Activated T-cell treated with anti-CD3 and anti-CD28 coated beads, Interleukin-2, amount 50 U/mL, for 72 hours (primary cell): ENCODE measurements at places on chromosomes 2 and 18.

GRCh38 chr2:195592105-195592504 lies 64.9 kb upstream of the SLC39A10 start:
- DNase-seq = no peak

GRCh38 chr2:27828305-27828704 lies 56.8 kb downstream of the MRPL33 start:
- no peak for DNase-seq

DNA sequence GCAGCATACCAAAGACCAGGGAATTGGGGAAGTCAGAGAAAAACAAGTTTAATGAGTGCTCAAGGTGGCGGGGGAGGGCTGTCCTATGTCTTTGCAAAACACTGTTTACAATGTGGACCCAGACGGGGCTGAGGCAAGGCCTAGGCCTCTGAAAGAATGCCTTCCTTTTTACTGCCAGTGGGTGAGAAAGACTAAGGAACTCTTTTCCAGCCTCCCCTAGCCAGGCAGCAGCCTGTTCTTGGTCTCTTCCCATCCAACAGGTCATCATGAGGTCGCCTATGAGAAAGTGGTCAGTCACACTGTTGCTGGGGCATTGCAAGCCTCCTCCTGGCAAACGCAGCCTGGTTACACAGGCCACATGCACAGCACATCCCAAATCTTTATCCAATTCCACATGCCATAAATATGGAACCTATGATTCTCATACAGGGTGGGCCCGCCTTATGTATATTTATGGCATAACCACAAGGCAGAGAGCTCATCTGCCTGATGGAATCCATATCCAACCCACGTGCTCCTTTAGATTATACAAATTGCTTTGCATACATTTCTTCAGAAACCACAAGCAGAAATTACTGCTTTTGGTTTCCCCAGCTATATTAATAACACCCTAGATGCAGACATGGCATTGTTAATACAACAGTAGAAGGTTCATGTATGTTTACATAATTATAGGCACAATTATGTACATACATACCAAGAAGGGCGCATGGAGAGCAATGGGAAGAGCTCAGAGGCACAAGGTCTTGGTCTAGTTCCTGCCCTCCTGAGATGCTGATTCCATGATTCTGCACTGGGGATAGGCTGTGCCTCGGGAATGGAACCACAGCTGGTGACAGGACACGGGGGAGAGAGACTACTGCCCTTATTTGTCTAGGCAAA lies 48.6 kb downstream of the NRP2 start:
- no peak for DNase-seq

DNA sequence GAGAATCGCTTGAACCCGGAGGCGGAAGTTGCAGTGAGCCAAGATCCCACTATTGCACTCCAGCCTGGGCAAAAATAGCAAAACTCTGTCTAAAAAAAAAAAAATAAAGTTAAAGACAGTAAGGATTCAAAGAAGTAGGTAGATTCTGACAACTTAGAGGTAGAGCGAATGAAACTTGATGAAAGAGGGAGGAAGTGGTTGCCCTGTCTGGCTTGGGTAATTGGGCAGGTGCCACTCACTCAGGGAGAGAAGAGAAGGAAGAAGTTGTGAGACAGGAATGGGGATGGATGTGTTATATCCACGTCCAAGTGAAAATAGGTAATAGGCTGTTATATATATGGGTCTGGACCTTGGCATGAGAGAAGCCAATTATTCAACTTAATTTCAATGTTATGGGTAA lies 26.3 kb downstream of the NDC80 start:
- DNase-seq = no peak
